NCI-H510A treated with DMSO at 0.1 percent for 48 hours (cell line): ENCODE measurements at places on chromosomes 5 and 9.

DNA sequence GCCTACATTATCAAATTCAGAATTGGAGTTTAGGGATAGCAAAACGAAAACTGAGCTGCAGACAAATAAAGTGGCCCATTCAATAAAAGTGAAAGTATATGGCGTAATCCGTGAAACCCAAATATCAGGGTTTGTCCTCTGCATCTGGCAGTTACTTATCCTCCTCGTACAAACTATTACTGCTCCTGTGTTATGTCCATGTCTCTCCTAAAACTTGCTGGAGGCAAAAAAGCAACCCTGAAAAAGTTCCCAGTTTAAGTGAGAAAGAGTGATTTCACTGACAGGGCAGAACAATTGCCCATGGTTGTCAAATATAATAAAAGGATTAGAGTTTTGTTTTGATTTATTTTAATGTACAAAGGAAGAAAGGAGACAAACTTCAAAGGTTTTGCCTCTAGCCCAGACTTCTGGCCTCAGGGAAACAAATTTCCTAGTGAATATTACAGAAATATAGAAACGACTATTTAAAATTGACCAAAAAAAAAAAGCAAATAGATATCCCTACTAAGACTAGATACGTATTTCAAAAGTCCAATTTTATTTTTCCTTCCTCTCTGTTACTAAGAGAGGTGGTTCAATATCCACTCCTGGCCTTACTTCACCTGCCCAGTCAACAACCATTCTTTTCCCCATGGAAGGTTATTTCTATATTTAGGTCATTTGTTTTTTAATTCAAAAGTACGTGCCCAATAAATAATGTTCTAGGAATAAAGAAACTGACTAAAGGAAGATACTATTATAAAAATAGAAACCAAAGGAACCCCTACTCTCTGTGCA is 50.0 kb downstream of the NFIB start:
- no peak for DNase-seq

GRCh38 chr5:33457126-33457525 is 16.4 kb downstream of the TARS1 start:
- no peak for DNase-seq

DNA sequence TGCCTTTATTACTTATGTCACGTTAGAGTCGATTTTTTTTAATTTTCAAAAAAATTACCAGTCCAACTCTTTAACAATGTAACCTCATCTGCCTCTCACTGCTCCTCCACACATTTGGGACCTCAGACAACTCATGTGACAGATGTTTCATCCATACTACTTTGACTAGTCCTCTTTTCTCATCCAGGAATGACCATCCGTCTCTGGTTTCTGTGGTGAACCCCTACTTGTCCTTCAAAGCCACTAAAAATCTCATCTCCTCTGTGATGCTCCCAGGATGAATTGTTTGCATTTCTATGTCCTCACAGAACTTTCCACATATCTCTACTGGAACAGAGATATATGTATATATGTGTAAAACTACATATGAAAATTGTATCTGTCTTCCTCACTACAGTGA is 149.8 kb upstream of the ZNF462 start:
- no peak for DNase-seq

GRCh38 chr9:138025417-138025816 is 147.8 kb downstream of the CACNA1B start:
- no peak for DNase-seq

DNA sequence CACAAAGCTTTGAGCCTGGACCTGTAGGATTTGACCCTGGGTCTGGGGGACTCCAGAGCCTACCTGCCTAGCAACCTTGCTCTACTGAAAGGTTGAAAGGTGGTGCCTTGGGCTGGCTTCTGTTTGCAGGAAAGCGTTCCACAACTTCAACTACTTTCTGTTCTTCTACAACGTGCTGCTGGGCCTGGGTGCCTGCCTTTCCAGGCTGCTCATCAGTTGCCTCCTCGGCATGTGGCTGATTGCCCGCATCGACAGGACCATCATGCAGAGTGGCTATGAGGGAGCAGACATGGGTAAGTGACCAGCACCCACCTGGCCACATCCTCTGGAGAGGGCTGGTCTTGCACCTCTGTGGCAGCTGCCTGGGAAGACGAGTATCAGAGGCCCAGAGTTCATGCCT is 13.6 kb upstream of the CCDC180 start:
- no peak for DNase-seq
